Activated naive CD4-positive, alpha-beta T cell treated with anti-CD3 and anti-CD28 coated beads, Interleukin-2, amount 50 U/mL, for 72 hours (primary cell): ENCODE measurements at places on chromosomes 4 and X.

DNA sequence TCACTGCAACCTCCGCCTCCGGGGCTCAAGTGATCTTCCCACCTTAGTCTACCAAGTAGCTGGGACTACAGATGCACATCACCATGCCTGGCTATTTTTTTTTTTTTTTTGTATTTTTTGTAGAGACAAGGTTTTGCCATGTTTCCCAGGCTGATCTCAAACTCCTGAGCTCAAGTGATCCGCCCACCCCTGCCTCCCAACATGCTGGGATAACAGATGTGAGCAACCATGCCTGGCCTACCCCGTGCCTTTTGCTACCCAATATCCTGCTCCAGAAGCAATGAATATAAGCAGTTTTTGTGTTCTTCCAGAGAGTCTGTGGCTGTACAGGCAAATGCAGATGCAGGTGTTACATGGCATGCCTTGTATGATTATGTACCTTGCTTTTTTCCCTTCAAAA lies 50.5 kb downstream of the TBC1D14 start:
- no peak for DNase-seq

DNA sequence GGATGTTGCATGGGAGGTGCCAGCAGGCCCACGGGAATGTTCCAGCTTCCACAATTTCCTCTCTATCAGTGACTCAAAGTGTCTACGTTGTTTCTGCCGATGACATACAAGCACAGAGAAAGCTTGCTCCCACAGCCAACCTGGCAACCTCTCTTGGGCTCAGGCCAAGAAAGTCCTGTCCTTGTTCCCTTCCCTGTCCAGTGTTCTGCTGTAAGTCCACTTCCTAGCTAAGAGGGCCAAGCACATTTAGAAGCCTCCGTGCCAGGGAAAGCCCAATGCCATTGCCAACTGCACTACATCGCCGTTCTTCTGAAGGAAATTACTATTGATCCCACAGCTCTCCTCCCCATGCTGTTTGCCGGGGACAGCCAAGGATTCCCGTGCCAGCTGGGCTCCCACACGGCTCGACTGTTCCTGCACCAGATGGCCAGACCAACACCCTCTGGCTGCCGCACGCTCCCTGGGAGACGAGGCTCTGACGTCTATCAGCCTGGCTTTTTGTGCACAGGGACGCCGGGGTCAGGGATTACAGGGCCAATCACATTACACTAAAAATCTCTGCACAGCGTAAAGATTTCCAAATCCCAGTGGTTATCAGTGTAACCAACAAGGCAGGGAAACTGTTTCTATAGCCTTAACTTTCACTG lies 284.0 kb downstream of the BCOR start:
- DNase-seq: no peak

GRCh38 chrX:73916931-73917667 lies 354.1 kb downstream of the CHIC1 start:
- no peak for DNase-seq

GRCh38 chr4:120317713-120318112 lies 251.1 kb upstream of the MAD2L1 start:
- no peak for DNase-seq
